Mesenteric fat pad (tissue), 1 donor: ENCODE measurements at places on chromosomes 2 and 18. TPM values are rescaled to one million over a fixed set of nuclear protein-coding genes. Genes with fewer than 3 reads are reported as not detected.

- DNase-seq: no peak
Measured at GRCh38 chr18:56576826-56577573, 61.4 kb downstream of the TXNL1 start.

GRCh38 chr2:220114443-220114842, 487.0 kb downstream of the SLC4A3 start:
- DNase-seq: no peak

GRCh38 chr18:63342206-63342605, 22.6 kb upstream of the BCL2 start:
- DNase-seq: no peak

DNA sequence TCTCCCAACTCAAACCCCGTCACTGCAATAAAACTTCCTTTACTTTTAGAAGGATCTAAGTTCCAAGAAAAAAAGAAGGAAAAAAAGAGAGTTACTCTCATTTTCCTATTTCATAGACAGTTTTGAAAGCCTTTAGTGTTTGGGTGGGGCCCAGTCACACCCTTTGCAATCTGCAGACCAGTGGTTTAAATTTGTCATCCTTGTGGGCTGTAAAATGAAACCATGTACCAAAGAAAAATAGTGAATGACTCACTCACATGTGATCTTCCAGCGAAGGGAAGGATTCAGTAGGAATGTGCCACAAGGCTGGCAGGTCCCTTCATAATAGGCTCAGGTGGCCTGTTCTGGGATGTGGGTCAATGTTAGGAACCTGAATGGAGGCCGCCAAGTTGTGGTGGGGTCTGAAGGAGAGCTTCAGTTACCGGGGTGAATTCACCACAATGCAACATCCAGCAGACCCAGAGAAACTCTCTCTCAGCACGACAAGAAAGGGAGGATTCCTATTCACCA, 28.3 kb downstream of the ANXA4 start:
- no peak for DNase-seq

GRCh38 chr2:121409388-121409787, 121.3 kb upstream of the RNU4ATAC start:
- DNase-seq: no peak

Gene ATP6V1B1
- total RNA-seq: 2.4 TPM

DNA sequence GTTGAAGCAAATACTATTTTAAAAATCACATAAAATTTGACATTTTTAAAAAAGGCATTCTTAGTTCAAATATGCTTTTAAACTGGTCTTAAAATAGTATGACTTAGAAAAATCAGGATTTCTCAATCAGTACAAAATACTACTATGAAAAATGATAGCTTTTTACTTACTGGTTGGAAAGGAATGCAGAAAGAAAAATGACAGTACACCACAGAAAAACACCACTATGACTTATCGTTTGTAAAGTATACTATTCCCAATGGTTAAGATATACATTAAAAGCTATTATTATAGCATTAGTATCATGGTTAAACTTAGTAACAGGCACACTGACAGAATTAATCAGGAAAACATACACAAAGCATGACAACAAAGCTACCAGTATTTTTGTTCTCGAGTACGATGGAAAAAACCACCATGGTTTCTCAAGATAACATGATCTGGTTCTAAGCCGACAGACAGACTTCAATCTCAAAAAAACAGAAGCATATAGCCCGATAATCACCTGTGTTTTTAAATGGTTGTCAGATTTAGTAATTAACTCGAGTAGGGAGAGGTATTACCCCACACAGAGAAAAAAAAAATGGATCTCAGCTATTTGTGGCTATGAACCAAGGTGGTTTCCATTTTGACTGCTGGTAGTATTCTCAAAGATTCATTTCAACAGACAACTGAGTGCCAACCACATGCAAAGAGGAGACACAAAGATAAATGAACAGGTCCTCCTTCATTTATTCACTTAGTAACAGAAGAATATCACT, 39.1 kb downstream of the CUL3 start:
- no peak for DNase-seq

DNA sequence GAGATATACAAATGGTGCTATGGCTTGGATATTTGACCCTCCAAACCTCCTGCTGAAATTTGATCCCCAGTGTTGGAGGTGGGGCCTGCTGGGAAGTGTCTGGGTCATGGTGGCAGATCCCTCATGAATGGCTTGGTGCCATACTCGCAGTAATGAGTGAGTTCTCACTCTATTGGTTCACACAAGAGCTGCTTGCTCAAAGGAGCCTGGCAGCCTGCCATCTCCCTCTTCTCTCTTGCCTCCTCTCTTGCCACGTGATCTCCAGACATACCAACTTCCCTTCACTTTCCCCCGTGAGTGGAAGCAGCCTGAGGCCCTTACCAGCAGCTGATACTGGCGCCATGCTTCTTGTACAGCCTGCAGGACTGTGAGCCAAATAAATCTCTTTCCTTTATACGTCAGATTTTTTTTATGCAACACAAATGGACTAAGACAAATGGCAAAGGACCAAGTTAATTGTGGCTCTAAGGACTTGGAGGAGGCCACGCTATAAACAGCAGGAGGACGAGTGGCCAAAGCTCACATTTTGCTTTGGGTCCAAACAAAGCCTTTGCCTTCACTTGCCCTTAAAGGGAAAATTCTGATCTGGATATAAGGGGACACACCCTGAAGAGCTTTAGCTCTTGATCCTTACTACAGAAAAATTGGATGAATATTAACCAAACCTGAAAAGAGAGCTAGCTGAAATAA, 214.7 kb downstream of the SS18 start:
- no peak for DNase-seq

GRCh38 chr2:157876066-157876785, at the start of gene ACVR1:
Gene ACVR1, minus strand, starts transcription at chr2:157876330. Its CDS starts 76,837 bp downstream, at chr2:157799493.
- DNase-seq: peak; percentile 97

GRCh38 chr2:240573516-240574385, 5.5 kb downstream of the RNPEPL1 start:
- DNase-seq: no peak

Gene DHRS9
- 2.8 TPM for total RNA-seq

Gene MBP
- total RNA-seq: 45.2 TPM

- DNase-seq: no peak
Measured at GRCh38 chr2:217907266-217907665, 95.5 kb downstream of the TNS1 start.
